ENCODE measurements at places on chromosomes 4 and X. TPM values are rescaled to one million over a fixed set of nuclear protein-coding genes. Genes with fewer than 3 reads are reported as not detected.

The DIAPH2 gene
- total RNA-seq = 24.8 TPM

The HELT gene
- not detected for total RNA-seq

The CYLC1 gene
- total RNA-seq = not detected

The STS gene
- 3.3 TPM for total RNA-seq

The RBM46 gene
- not detected for total RNA-seq

The PNPLA4 gene
- total RNA-seq = 10.9 TPM

The BEND2 gene
- total RNA-seq = not detected

The GAGE1 gene
- not detected for total RNA-seq

The MAGEB17 gene
- not detected for total RNA-seq

The PIR gene
- total RNA-seq = 9.4 TPM

The DRD5 gene
- total RNA-seq = not detected

The STK26 gene
- 11.3 TPM for total RNA-seq

The ZNF732 gene
- under 0.01 TPM for total RNA-seq

The HPGD gene
- not detected for total RNA-seq

The NRK gene
- 2.1 TPM for total RNA-seq

The ACOX3 gene
- total RNA-seq = 29.3 TPM

The SLC9B1 gene
- 0.14 TPM for total RNA-seq
